ENCODE measurements at places on chromosomes 4 and X.

DNA sequence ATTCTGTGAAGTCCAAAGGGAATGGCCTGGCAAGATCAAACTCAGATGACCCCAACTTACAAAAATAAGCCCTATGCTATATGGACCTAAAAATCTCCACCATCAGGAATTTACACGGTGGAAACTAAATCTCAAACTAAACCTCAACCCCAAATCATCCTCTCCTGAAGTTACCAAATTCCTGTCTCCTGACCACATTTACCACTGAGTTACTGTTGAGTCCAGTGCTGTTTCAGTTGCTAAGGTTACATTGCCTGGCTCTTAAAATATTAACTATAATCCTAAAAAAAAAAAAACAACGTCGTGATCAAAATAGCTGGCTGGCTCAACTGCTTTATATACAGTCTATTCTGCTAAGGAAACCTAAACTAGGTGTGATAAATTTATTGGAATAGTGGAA is 315.2 kb upstream of the SLIT2 start:
- DNase-seq, result no peak

DNA sequence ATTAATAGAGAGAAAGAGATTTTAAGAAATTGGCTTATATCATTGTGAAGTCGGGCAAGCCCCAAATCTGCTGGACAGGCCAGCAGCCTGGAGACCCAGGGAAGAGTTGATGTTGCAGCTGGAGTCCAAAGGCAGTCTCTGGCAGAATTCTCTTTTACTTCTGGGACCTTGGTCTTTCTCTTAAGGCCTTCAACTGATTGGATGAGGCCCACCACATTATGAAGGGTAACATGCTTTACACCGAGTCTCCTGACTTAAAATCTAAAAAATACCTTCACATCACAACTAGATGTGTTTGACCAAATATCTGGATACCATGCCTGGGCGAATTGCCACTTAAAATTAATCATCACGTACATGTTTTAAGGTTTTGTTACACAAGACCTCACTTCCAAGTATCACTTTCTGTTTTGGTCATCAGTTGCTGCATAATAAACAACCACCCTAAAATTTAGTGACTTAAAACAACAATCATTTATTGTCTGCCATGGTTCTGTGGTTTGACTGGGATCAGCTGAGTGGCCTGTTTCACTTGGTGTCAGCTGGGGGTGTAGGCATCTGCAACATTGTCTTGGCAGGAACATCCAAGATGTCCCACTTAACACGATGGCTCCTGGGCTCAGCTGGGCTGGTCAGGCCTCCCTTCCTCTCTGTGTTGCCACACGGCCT is 3.4 kb downstream of the CD38 start:
- DNase-seq, result no peak

GRCh38 chrX:53255738-53256191 is 25.6 kb downstream of the IQSEC2 start:
- no peak for DNase-seq

GRCh38 chrX:8868906-8869305 is 67.7 kb upstream of the FAM9A start:
- no peak for DNase-seq

- DNase-seq, result peak; percentile 33
Observed at GRCh38 chrX:129600981-129601424, 53.8 kb downstream of the APLN start.

DNA sequence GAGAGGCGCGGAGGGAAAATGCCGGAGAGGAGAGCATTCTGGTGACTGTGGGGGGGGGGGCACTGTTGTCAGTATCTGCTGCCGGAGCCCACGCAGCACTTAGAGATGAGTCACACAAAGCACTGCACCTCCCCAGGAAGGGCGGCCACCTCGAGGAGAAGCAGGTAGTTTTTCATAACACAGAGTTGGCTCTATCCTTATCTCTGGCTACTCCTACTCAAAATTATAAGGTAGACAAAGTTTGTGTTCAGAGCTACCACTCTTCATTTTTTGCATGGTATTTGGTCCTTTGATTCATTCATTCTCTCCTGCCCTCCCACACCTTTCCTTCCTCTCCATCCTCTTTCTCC is 76.2 kb upstream of the SCOC start:
- peak; percentile 33 for DNase-seq

DNA sequence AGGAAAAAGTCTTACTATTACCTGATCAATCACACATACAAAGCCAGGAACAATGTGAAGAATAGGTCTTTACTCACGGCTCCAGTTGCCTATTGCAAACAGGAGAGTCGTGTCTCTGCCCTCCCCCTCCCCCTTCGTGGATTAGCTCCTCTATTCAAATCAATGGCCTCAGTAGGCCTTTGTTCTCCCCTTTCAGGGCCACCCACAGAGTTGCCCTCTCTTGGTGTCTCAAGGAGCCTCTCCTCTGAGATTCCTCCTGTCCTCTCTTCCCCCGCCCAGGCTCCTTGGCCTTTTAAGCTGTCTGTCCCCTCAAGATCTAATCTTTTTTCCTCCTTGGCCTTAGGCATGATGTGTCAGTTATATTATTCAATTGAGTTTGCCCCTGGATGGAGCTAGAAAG is 107.2 kb upstream of the NALF2 start:
- DNase-seq, result no peak

GRCh38 chr4:40486534-40486933 is 143.1 kb downstream of the RBM47 start:
- DNase-seq, result no peak

- no peak for DNase-seq
Observed at GRCh38 chr4:5823542-5824211, 69.2 kb downstream of the CRMP1 start.

GRCh38 chr4:19241895-19242294 is 1009.8 kb upstream of the SLIT2 start:
- DNase-seq, result no peak

- no peak for DNase-seq
Observed at GRCh38 chrX:16664074-16664473, 14.1 kb downstream of the S100G start.

DNA sequence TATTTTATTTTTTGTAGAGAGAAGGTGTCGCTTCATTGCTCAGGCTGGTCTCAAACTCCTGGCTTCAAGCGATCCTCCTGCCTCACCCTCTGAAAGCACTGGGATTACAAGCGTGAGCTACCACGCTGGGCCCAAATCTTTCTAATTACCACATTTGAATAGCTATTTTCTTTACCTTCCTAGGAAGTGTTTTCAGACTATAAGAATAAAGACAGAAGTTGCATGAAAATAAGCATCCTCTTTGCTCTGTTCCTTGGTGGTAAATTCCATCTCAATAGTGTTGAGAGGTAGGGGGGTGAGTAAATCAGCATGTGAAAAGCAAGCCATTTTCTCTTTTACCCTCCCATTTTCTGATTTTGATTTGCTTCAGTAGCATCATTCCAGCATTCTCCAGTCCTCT is 122.4 kb downstream of the LARP7 start:
- no peak for DNase-seq

DNA sequence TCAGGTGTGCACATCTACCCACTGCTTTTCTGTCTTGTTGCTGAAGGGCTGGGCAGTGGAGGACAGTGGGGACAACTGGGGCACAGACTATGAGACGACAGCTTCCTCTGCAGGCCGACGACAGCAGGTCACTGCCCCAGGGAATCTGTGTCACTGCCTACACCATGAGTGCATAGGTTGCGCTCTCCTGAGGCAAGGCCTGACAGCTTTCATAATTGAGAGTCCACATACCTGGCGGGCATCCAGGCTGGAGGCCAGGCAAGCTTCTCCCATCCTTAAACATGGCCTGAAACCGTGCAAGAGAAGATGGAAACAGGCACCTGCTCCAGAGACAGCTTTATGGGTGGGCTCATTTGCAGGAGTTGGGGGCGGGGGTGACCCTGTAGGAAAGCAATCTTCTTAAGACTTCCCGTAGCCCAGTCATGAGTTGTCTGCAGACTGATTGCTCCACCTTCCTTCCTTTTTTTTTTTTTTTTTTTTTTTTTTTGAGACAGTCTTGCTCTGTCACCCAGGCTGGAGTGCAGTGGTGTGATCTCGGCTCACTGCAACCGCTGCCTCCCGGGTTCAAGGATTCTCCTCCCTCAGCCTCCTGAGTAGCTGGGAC is 2.9 kb downstream of the ANOS1 start:
- no peak for DNase-seq

DNA sequence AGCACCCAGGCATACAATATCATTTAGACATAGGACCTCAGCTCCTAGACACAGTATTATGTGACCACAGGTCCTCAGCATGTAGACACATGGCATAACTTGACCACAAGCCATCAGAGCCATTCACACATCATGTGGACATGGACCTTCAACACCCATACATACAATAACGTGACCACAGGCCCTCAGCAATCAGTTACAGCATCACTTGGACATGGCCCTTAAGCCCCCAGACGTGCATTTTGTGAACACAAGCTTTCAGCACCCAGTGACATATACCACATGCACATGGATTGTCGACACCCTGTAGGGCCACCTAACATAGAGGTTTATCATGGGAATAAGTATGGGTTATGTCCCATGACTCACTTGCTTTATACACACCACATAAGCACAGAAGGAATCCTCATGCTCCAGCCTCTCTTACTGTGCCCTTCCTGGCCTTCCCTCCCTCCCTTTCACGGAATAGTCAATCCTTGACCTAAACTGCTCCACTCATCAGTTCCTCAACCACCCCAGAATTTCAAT is 1.9 kb downstream of the TSPYL2 start:
- DNase-seq, result no peak

DNA sequence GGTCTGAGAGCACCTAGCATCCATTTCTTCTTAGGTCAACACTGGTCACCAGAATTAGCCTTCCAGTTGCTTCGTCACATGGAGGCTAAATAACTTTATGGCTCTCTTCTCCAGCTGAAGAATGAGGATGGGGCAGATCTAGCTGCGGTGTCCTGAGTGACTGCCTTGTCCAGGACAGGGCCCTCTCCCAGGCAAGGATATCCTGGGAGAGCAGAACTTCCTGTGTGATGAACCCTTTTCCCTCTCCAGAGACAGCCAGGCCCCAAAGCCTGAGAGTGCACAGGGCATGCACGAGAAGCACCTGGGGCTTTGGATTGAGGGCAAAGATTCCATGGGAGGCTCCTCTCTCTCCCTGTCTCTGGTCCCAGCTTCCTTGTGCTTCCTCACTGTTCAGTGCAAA is 108.2 kb upstream of the MAMLD1 start:
- no peak for DNase-seq

GRCh38 chr4:165288226-165288625 is 39.2 kb upstream of the MSMO1 start:
- no peak for DNase-seq

DNA sequence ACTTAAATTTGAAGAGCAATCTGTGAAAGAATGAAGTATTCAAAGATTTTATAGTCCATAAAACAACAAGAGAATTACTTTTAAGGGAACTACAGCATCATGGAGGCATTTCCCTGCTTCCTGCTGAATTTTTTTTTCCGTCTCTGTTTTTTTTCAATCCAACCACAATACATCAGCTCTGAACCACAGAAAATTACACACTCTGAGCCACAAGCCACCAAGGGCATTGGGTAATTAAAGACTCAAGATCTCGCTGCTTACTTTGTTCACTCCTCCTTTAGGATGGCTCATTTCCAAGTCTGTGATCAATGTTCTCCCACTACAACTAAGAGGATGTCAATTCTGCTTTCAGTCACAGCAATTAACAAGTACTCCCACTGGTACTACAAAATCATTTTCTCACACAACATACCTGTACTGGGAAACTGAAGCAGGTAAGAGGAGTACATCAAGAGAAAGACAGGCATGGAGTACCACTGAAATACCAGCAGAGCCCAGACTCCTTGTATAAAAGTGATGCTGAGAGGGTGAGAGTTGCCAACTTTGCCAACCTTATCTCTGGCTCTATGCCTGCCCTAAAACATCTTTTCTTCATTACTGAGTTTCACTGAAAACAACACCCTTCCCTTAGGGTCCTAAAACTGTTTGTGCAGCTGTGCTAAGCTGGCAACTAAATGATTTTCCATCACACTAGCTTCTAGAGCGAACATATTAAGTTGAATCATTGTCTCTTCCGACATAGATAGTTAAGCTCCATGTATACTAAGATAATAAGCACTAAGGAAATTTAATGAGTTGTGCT is 105.8 kb upstream of the MAGEB18 start:
- DNase-seq, result no peak

GRCh38 chrX:68398291-68398690 is 35.0 kb downstream of the OPHN1 start:
- DNase-seq, result no peak

GRCh38 chr4:140742838-140743193 is 13.4 kb downstream of the TBC1D9 start:
- DNase-seq, result no peak

DNA sequence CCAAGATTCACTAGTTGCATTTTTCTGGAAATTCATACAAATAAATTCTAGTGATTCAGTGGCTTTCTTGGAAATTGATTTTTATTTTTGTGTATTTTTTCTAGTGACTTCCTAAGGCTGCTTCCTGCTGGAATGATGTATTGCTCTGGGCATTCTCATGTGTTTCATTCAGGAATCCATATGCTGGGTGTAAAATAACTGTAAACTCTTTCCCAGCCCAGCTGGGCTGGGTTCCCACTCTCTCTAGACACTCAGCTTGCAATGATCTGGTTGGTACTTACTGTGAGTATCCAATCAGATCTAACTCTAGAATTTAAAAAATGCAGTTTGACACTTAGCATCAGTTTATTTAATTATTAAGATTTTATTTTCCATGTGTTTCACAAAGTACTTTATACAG is 882.2 kb downstream of the STIM2 start:
- DNase-seq, result no peak

- no peak for DNase-seq
Observed at GRCh38 chr4:87392183-87392582, 1.2 kb upstream of the HSD17B11 start.

DNA sequence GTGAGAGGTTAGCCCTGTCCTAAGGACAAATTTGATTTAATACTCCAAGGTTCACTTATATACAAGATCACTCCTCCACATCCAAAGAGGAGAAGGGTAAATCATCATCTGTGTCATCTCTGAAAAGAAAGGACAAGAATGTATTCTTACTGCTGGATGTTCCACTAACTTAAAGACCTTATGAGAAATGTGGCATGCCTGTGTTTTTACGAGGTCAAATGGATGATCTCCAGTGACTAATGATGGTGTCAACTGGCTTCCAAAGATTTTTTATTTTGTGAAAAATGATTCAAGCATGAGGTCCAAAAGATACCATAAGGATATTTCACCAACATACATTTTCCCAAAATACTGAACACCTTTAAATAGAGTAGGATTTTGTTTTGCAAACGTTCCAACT is 143.4 kb downstream of the PTCHD1 start:
- DNase-seq, result no peak

DNA sequence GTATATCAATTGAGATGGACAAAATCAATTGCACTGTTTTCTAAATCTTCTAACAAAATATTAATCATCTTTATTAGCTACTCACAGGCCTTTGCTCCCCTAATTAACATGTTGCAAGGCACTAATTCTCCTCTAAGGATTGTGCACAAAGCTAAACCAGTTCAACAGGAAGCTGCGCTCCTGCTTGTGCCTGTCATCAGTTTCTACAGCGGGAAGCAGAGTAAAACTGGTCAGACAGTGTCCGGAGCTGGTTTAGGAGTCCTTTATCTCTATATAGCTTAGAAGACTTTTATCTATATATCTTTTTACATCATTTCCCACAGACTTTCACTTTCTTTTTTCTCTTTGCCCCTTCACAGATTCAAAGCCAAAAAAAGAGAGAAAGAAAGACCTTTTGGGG is 79.1 kb downstream of the ELOVL6 start:
- no peak for DNase-seq

Measured in ovary (tissue), 10 donors.